ENCODE measurements at places on chromosomes 7 and 10.

- no peak for DNase-seq
Observed at GRCh38 chr10:119289227-119289920, 82.0 kb downstream of the GRK5 start.

DNA sequence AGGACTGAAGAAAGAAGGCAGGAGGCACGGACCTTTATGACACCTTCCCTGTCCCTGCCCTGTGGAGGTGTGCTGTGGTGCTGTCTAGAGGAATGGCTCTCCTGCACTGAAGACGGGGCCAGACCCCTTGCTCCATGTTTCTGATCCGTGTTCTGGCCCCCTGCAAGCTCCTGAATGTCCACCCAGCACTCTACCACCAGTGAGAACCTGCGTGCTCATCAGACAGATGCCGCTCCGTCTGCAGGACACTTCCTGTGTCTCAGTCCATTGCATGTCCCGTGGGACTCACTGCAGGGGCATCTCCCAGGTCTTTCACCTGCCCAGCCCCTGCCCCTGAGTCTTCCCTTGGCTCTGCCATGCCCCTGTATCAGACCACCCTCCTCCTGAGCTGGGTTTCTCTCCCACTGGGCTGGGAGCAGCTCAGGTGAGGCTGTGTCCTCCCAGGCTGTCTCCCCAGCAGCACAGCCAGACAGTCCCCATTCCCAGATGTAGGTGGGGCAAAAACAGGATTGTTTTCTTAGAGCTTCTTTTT lies 278.3 kb upstream of the ZNF32 start:
- DNase-seq: no peak

GRCh38 chr10:5643346-5644067 lies 22.9 kb downstream of the ASB13 start:
- no peak for DNase-seq

- DNase-seq: no peak
Observed at GRCh38 chr7:129739427-129739826, 127.9 kb downstream of the NRF1 start.

DNA sequence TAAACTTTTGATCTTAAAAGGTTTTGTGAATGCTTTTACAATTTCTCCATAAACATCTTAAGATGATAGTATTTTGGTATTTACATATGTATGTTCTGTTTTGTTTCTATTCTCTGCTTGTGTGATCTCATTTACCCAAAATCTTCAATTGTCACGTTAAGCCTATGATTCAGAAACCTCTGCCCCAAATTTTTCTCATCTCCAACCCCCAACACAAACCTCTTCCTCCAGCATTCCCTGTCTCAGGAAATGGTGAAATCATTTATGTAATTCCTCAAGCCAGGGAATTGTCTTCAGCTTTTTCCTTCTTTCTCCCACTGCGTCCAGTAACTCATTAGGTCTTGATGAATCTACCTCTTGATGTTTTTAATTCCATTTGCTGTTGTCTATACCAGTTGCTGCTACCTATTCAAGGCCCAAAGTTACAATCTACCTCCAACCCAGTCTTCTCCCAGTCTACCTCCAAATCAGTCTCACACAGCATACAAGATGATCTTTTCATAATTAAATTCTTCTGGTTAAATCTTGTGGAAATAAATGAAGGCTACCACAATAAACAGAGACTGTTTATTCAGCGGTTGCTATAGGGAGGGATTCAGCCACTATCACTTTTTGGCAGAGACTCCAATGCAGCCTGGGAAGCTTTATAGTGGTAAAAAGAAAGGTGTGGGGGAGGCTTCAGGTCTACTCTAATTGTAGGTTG lies 5.8 kb downstream of the CFAP69 start:
- no peak for DNase-seq

DNA sequence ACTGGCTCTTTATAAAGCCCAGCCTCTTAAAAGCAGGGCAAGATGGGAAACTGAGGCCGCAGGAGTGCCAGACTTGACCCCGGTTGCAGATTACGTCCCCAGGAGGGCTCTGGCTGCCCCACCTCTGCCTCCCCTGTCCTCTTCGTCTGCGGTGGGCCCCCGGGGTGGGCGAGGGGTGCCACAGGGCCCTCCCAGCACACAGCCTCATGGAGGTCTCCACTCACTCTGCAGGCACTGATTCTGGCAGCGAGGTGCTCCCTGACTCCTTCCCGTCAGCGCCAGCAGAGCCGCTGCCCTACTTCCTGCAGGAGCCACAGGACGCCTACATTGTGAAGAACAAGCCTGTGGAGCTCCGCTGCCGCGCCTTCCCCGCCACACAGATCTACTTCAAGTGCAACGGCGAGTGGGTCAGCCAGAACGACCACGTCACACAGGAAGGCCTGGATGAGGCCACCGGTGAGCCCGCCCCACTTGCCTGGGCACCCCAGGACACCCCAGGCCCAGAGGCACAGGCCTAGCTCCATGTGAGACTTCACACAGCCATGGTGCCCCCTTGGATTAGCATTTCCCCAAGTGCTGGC lies 39.4 kb upstream of the SLC29A3 start:
- no peak for DNase-seq

GRCh38 chr10:24574161-24574560 lies 149.5 kb downstream of the ARHGAP21 start:
- no peak for DNase-seq

DNA sequence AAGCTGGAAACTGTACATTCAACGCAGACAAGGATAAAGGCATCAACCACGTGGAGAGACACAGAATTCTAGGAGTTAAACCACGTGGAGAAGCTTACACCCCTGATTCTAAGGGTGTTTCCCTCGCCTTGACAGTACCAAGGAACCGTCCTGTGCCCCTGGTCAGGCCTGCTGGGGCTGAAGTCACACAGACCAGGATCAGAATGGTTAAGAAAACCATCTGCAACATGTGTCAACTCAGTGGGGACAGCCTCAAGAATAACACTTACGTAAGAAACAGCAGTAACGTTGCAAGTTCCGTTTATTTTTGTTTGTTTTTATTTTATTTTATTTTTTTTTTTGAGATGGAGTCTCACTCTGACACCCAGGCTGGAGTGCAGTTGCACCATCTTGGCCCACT lies 55.6 kb downstream of the CHST15 start:
- no peak for DNase-seq

DNA sequence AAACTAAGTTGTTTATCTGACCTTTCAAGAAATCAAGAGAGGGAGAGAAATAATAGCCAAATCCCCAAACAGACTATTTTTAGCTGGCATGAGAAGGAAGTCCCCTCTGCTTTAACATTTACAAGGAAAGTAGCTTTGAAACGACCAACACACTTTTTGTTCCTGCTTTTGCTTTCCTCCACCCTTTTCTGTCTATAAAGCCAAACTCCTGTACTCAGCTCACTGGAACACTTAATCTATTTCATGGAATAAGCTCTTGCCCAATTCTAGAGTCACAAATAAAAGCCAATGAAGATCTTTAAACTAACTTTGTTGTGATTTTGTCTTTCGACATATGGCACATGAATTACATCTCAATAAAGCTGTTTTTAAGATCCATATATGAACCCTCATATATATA lies 86.8 kb upstream of the CCDC71L start:
- no peak for DNase-seq

GRCh38 chr10:75209921-75210281 lies 695 bp upstream of the VDAC2 start:
- DNase-seq: no peak

GRCh38 chr7:142813226-142813625 lies 41.6 kb upstream of the EPHB6 start:
- DNase-seq: no peak

GRCh38 chr7:45588466-45588865 lies 14.3 kb downstream of the ADCY1 start:
- no peak for DNase-seq

- no peak for DNase-seq
Observed at GRCh38 chr10:17038627-17039026, 91.0 kb downstream of the CUBN start.

DNA sequence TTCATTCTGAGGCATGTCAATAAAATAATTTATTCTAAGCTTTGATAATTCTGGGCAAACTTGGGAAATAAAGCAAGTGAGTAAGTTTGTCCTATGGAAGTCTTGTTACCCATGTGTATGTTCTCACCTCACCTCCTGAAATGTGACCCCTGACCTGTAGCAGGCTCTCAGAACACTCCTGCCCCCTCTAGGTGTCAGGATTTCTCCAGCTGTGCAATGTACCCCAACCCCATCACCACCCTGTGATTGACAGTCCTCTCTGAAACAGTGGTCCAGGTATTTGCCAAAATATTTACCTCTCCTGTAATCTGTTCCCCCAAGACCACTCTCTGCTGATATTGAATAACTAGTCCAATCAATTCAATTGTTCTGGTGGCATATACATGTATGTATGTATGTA lies 122.6 kb upstream of the PTER start:
- no peak for DNase-seq

DNA sequence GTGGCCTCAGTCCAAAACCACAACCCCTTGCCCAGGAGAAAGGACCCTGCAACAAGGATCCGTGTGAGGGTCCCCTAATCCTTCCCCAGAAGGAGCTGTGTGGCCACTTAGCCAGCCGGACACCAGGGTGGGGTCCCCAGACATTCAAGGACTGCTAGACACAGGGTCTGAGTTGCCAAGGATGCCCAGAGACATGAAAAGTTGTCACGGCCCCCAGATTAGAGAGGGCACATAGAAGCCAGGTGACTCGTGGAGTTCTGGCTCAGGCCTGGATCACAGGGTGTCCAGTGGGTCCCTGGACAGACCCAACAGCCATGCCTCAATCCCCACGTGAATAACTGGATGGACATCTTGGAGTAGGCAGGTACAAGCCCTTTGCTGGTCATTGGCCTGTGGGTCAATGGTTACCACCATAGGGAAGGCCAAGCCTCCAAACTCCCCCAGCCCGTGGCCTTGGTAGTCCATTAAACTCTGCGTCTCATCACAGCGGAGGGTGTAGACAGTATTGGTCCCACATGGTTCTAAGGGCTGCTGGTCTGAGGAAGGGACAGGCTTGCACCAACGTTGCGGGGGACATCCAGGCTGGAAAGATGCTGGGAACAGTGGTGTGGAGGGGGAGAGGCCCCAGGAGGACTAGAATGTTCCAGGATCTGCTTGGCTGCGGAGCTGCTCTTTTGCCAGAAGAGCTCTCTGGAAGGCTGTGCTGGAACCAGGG lies 205.9 kb upstream of the PPP2R2D start:
- no peak for DNase-seq

GRCh38 chr7:117731455-117731854 lies 141.8 kb downstream of the CTTNBP2 start:
- DNase-seq: no peak

DNA sequence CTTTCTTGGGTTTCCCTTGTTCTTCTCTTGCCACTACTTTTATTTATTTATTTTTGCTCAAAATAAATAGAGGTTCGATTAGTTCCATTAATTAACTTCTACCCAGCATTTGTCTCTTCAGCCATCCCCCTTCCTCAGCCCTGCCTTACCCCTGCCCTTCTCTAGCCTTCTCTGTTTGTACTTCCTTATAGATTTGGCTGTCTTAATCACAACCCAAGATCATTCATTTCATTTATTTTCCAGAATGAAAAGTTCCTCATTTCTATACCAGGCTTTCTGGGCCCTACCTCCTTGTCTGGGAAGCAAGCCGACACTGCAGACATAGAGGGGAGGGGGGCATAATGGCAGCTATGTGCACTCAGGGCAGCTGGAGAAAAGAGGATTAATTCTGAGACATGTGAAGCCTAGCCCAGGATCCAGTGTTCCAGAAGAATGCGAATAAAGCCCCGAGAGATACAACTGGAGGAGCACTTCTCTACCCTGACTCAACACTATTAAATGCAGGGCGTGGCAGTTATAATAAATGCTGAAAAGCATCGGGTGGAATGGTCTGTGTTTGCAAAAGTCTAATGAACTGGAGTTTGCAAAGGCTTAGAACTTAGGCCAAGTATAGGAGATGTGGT lies 6.4 kb upstream of the PDCD4 start:
- DNase-seq: no peak

DNA sequence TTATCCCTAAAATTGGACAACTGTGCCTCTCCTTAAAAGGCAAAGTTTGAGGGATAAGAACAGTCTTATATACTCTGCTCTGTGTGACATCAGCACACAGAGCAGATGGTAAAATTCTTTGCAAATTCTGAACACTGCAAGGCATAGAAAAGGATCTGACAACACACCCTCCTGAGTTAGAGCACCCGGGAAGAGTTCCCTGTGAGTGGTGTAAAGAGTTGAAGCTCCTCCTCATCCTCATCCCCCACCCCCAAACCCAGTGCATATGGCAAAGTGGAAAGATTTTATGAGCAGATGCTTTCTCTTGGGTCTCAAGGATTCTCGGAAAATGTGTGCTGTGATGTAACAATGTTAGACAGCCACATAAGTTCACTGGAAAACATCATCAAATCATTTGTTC lies 40.0 kb upstream of the DGKI start:
- no peak for DNase-seq

GRCh38 chr10:31974434-31975124 lies 45.9 kb upstream of the ARHGAP12 start:
- DNase-seq: no peak

DNA sequence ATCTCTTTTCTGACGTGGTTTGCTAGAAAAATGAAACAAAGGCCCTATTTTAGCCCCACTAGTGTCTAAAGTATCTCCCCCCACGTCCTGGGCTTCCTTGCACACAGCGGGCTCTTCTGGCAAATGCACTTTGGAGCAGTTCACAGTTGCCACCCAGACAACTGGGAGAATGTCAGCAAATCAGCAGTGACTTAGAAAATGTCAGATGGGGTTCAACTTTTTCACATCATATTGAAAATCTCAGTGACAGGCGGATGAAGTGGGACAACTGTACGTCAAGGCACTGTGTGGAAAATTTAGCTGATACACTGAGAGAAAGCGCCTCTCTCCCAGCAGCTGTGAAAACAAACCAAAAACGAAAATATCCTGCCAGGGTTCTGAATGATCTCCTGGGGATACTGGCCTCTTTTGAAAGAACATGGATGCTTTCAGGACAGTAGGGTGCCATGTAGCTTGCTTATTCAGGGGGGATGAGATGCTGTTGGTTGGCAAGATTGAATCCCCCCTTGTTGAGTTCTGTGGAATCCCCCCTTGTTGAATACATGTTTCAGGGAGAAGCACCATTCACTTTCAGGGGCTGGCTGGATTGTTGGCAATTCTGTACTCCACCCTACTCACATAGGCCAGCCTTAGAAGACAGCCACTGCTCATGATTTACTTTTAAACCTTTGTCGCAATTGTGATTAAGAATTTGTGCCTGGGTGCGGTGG lies 372.8 kb upstream of the CELF2 start:
- DNase-seq: no peak

DNA sequence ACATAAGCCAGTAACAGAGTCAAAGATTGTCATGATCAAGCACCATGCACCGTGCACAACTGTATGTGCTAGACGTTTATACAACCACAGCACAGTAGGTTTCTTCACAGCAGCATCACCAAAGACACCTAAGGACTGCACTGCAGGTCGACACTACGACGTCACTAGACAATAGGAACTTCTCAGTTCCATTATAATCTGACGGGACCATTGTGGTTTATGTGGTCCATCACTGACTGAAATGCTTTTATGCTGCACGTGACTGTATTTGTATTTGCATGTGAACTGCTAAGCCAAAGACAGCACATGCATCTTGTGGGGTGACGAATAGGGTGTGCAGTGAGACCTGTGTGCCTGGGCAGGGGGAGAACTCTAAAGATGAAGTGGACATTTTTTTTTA lies 164.9 kb downstream of the PARD3 start:
- no peak for DNase-seq

- no peak for DNase-seq
Observed at GRCh38 chr7:30906014-30906413, 5.6 kb upstream of the AQP1 start.

Data from NCI-H1105 (cell line).